ENCODE measurements at places on chromosomes 13 and 19. TPM values are rescaled to one million over a fixed set of nuclear protein-coding genes. Genes with fewer than 3 reads are reported as not detected.
A peak's percentile ranks its signal among the peaks of the same experiment; 100 is the strongest.

DNA sequence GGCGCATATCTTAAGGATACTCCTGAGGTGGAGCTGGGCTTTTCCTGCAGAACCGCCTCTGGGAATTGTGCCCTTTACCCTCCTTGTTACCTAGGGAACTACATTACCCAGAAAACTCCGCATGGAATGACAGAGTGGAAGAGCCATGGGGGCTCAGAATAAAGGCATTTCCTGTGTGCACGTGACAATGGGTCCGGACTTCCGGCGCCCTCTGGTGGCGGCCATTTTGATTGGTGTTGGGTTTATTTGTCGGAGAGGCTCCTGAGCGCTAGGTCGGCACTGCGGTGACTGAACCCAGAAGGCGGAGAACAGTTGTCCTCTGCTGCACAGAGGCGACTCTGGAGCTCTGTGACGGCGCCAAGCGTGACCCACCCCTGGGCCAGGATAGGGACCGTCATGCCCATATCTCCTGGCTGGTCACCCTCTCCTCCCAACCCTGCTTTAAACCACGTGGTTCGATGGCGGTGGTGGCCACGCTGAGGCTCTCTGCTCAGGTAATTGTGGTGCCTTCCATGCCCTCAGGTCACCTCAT lies at the start of gene ZNF587B:
TSS of gene ZNF587B (plus strand) at position 229 of the 532 bp plus-strand sequence. CDS start at position 459, 230 bp downstream.
- peak; percentile 49 for DNase-seq

The ZNF429 gene
- 0.66 TPM for total RNA-seq

DNA sequence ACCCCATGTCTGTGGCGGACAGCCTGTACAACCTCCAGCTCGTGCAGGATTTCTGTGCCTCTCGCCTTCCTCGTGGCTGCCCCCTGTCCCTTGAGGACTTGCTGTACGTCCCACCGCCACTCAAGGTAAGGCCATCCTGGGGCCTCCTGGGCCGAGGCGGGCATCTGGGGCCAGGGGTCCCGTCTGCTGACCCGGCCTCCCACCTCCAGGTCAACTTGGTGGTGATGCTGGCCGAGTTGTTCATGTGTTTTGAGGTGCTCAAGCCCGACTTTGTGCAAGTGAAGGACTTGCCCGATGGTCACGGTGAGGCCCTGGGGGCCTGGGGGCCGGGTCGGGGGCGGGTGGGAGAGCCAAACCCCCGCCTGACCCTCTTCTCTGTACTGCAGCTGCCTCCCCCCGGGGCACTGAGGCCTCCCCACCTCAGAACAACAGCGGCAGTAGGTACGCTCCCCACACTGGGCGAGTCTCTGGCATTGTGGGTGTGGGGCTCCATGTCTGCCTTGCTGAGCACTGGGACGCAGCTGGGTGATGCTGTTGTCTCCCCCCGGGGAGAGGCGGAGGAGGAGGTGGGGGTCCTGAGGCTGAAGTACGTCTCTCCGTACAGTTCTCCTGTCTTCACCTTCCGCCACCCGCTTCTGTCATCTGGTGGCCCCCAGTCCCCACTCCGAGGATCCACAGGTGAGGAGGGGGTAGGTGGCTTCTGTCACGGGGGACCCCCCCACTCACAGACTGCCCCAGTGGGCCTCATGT lies 15.0 kb downstream of the CAMSAP3 start:
- DNase-seq, result no peak

The FGF14 gene
- total RNA-seq, result not detected

GRCh38 chr19:14310055-14310454 lies 71.2 kb upstream of the ADGRE5 start:
- no peak for DNase-seq

DNA sequence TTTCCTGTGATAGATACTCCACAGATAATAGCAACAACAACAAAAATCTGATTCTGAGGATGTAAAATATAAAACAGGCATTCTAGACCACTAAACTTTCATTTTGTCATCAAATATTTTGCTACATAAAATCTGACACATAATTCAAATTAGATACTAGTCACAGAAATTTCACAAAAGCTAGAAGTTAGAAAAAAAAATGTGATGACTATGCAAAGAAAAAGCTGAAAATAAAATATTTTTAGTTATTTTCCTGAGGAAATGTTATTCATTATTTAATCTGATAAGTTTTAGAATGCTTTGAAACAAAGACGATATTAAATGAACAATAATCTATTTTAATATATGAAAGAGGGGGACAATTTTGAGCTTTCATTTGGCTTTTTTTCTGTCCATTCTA lies 357.2 kb downstream of the SLITRK6 start:
- DNase-seq, result no peak

DNA sequence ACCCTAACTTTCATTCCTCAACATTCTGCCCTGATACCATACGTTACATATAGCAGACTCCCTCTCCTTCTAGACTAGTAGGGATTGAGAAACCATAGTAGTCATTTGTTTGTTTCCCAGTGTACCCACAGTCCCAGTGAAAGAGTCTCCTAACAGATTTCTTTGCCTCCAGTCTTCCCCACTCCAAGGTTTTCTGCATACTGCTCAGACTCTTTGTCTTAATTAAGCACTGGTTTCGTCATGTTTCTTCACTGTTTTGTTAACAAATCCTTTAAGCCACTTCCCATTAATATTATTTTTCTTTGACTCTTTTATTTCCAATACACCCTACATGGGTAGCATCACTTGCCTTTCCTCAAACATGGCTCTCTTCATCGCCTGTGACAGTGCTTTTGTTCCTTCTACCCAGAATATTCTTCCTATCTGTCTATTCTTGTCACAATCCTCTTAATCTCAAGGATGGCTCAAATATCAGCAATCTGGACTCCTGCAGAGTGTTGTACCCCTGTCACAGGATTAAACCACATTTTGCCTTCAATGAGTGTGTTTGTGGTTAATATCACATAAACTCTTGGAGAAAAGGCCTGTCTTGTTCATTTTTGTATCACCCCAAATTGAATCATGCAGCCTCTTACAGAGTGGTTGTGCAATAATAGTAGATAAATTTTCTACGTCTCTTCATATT lies 92.7 kb upstream of the KLF12 start:
- no peak for DNase-seq
